HTR-8/SVneo (cell line): ENCODE measurements at places on chromosomes 1 and 21.

- no peak for DNase-seq
These were observed 433 bp upstream of the KAZN start for GRCh38 chr1:14598007-14598497.

GRCh38 chr21:37462087-37462861 is 95.7 kb downstream of the DYRK1A start:
- DNase-seq: no peak

GRCh38 chr1:219506473-219506899 is 106.4 kb downstream of the ZC3H11B start:
- no peak for DNase-seq

- DNase-seq: no peak
These were observed 1.7 kb upstream of the CHI3L2 start for GRCh38 chr1:111225717-111226400.

DNA sequence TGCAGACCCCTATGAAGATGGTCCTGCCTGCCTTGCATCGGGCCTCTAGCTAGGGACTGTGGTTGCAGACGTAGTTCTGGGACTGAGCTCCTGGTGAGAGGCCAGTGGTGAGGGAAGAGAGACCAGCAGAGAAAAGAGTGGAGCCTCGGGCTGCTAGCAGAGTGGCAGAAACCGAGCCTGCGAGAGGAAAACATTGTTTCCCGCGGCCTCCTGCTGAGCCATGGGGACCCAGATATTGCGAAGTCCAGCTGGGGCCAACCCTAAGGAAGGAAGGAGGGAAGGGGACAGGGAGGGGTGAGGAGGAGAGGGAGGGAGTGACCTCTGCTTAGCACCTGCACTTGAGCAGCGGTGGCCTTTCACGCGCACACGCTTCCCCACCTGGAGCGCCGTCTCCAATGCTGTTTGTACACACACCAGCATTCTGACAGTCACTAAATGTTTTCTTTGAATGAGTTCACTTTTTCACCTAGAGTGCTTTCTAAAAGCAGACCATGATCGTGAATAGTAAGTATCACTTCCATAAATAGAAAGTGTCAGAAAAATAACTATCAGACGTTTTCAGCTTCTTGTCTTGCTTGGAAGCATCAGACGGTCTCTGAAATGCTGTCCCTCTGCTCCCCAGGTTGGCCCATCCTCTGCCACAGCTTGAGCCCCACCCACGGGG is 2.5 kb upstream of the FNDC10 start:
- DNase-seq: no peak

DNA sequence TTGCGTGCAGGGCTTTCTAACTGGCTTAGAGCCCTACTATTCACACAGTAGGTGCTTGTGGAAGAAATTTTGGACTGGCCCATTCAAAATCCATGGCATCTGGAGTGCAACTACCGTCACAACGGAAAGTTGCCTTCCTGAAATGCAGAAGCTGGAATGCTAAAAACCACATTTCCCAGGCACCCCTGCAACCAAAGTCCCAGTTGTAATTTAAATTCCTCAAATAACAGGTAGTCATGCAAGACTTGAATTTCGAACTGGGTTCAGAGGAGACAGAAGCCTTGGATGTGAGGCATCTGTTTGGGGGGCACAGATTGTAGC is 186.7 kb downstream of the TOMM20 start:
- DNase-seq: no peak

DNA sequence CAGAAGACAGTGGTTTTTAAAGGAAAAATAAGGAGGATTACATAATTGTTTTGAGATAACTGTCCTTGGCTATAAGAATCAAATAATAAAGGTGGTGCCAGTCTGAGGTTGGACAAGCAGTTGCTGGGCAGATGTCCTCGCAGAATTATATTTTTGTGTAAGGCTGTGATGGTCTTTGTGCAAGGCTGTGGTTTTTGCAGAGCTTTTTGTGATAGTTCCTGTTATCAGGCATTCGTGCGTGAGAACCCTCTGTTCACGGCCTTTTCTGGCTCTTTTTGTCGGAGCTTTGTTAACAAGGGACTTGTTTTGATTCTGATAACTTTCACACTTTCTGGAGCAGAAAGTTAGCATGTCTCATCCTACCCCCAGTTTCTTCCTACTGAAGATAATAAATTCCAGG is 33.4 kb downstream of the SH3BP5L start:
- no peak for DNase-seq

GRCh38 chr1:196393282-196393681 is 215.0 kb downstream of the KCNT2 start:
- DNase-seq: no peak

GRCh38 chr1:19010995-19011844 is 54.7 kb upstream of the IFFO2 start:
- DNase-seq: peak; percentile 79

DNA sequence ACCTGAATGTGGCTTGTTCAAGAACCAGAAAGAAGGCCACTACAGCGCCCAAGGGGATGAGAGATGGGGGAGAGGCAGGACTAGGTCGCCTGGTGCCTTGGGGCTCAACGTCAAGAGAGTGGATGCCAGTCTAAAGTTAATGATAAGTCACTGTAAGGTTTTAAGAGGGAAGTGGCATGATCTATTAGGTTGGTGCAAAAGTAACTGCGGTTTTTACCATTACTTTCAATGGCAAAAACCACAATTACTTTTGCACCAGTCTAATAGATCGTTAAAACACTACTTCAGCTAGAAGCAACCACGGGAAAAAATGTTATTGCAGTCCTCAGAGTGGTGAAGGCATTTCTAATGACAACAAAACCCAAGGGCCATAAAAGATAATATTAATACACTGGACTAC is 2.6 kb upstream of the GJB3 start:
- DNase-seq: no peak

- DNase-seq: peak; percentile 81
These were observed 12.8 kb downstream of the PPFIA4 start for GRCh38 chr1:203038891-203039608.

GRCh38 chr1:167674156-167674555 is 44.1 kb downstream of the RCSD1 start:
- DNase-seq: no peak

GRCh38 chr1:8136766-8137165 is 110.7 kb upstream of the ERRFI1 start:
- DNase-seq: no peak

GRCh38 chr21:14773777-14774345 is 227.7 kb upstream of the SAMSN1 start:
- peak; percentile 9 for DNase-seq

- DNase-seq: no peak
These were observed 25.9 kb downstream of the ATG4C start for GRCh38 chr1:62809788-62810187.

GRCh38 chr1:1437904-1438376 is 2.5 kb downstream of the VWA1 start:
- no peak for DNase-seq

- no peak for DNase-seq
These were observed 95.0 kb downstream of the LAMC2 start for GRCh38 chr1:183281039-183281438.

DNA sequence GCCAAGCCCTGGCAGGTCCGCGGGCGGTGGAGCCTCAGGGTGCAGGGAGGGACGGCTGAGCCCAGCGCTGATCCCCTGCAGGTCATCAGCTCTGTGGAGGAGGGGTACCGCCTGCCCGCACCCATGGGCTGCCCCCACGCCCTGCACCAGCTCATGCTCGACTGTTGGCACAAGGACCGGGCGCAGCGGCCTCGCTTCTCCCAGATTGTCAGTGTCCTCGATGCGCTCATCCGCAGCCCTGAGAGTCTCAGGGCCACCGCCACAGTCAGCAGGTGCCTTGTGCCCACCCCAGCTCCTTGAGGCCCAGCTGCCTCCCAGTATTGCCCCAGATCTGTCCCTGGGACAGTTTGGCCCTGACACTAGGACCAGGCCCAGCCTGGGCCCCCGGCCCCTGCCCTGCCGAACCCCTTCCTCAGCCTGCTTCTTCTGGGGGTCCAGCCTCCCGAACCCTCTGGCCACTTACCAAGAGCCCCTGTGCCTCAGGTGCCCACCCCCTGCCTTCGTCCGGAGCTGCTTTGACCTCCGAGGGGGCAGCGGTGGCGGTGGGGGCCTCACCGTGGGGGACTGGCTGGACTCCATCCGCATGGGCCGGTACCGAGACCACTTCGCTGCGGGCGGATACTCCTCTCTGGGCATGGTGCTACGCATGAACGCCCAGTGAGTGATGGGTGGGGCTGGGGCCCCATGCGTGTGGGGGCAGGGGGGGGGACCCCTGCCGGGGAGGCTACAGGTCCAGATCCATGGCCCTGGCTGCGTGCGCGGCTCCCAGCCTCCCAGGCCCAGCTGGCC is 35.4 kb upstream of the C1QA start:
- no peak for DNase-seq

- DNase-seq: no peak
These were observed 36.2 kb upstream of the EFCAB14 start for GRCh38 chr1:46755121-46755520.

GRCh38 chr21:19523061-19523460 is 1119.5 kb upstream of the TMPRSS15 start:
- no peak for DNase-seq

DNA sequence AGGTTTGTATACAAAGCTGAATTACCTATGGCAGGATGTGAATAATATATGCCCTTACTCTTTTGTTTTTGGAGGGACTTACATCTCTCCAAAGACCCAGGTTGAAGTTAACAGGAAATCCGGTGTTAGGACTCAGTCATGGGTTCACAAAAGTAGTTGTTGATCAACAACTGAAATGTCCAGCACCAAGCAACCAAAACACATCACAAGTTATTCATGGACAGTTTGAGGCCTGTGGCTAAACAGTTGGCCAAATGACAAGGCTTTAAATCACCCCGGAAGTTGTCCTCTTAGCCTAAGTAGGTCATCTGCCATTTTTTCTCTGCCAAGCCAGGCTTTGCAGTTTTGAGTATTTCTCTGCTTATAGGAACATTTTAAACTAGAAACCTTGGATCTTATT is 89.9 kb downstream of the CD247 start:
- DNase-seq: no peak

- no peak for DNase-seq
These were observed 36.4 kb upstream of the FASLG start for GRCh38 chr1:172622541-172622940.

DNA sequence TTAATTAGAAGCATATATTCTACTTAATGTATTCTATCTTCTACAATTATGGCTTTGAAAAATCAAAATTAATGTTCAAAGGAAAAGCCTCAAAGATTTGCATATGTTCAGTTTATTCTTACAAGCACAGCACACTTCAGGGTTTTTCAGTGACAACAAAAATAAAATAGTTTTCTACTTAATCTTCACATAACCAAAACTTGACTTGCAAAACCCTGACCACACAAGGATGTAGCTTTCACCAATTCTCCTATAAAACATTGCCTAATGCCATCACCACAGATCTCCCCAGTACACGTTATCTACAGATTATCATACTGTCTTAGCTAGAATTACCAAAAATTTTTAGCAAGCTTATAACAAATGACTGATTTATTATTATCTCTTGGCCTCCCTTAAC is 23.3 kb downstream of the LPAR3 start:
- DNase-seq: no peak

- no peak for DNase-seq
These were observed 100.3 kb downstream of the CACNA1E start for GRCh38 chr1:181583598-181583997.

- DNase-seq: no peak
These were observed 27.7 kb downstream of the DSCAM start for GRCh38 chr21:40819071-40819900.

- DNase-seq: no peak
These were observed 4.7 kb downstream of the CHI3L1 start for GRCh38 chr1:203181586-203182386.

DNA sequence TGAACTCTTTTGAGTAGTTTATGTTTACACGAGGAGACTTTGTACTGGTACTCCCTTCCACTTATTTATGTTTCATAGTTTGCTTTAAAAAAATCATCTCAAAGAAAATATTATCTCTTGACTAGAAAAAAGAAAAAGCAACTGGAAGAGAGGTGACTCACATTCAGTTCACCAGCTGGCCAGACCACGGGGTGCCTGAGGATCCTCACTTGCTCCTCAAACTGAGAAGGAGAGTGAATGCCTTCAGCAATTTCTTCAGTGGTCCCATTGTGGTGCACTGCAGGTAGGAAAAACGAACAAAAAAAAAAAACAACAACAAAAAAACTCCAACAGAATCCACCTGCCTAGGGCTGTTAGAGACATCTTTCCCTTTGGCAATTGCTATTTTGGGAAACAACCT is 102.9 kb downstream of the PTPRC start:
- no peak for DNase-seq
